ENCODE measurements at places on chromosomes 6 and 20.

DNA sequence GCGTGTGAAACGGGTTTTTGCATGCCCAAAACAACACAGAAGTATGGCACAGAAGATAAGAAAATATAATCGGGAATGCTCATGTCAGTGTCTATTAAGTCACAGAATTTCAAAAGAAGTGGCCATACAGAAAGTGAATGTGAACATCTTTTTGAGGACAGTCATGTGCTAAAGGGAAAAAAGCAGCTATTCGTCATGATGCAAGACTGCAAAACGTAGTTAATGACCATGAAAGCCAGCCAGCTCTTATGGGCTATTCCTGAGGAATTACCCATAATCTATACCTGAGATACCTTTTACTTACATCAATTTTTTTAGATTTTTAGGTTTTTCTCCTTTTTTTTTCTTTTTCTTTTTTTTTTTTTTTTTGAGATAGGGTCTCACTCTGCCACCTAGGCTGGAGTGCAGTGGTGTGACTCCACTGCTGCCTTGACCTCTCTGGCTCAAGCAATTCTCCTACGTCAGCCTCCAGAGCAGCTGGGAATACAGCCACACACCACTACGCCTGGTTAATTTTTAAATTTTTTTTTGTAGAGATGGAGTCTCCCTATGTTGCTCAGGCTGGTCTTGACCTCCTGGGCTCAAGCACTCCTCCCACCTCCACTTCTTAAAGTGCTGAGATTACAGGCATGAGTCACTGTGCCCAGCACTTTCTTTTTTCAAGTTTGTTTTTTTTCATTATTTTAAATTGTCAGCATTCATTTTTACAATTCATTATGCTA is 18.1 kb upstream of the ZBP1 start:
- no peak for DNase-seq

DNA sequence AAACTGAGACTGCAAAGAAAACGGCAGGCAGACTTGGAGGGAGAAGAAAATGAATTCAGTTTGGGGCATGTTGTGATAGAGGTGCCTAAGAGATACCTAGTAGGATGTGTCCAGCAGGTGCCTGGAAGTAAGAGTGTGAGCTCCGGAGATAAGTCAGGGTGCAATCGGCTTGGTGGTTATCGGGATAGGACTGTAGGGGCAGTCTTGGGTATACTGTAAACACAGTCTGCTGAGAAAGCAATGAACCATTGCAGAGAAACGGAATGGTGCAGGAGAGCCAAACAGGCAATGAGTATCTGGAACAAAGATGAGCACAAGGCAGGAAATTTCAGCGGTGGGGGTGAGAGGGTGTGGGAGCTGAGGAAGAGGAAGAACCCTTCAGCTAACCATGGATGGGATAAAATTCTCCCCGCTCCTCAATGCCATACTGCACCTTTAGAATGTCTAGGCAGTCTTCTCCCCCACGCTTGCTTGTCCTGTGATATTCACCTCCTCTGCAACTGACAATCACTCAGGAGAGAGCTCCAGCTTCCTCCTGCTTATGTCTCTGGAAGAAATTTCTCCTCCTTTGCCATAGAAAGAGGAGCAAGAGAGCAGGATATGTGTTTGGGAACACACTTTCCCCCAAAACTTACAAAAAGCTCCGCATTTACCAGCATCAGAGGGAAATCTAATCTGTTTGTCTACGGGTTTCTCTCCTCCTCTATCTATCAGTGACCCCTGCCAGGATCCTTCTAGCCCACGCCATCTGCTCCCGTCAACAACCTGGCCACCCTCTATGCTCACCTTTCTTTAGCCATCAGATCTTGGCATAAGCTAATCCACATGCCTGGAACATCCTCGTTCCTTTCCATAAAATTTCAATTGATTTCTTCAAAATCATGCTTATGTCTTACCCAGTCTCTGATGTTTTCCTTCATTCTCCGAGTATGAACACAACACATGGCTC is 381.7 kb upstream of the JARID2 start:
- no peak for DNase-seq

GRCh38 chr6:296151-297122 is 4.2 kb downstream of the DUSP22 start:
- DNase-seq, result peak; percentile 89

GRCh38 chr20:63695424-63696305 is 787 bp upstream of the TNFRSF6B start:
- DNase-seq, result no peak

DNA sequence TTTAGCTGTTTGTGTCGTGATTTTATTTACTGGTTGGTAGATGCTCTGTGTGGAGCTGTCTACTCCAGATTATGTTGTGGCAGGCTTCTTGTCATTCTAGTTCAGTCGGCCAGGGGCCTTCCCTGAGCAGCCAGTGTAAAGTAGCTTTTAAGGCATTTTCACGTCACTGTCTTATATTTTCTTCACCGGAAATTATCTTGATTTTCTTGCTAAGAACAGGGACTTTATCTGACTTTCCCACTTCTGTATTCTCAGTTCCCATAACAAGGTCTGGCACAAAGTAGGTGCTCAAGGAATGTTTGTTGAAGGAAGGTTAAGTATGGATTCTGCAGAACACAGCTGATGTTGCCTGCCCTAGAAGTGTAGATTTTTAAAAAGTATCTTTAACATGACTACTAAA is 868 bp downstream of the LTV1 start:
- DNase-seq, result no peak

GRCh38 chr20:53216478-53216855 is 244.3 kb downstream of the TSHZ2 start:
- no peak for DNase-seq

- DNase-seq, result no peak
Observed at GRCh38 chr6:121780325-121781321, 345.2 kb downstream of the GJA1 start.

GRCh38 chr6:143673669-143674068 is 4.1 kb upstream of the PHACTR2 start:
- DNase-seq, result no peak

GRCh38 chr20:21157006-21157405 is 31.1 kb downstream of the KIZ start:
- DNase-seq, result no peak

- DNase-seq, result no peak
Observed at GRCh38 chr20:60199866-60200265, 241.6 kb downstream of the CDH26 start.

DNA sequence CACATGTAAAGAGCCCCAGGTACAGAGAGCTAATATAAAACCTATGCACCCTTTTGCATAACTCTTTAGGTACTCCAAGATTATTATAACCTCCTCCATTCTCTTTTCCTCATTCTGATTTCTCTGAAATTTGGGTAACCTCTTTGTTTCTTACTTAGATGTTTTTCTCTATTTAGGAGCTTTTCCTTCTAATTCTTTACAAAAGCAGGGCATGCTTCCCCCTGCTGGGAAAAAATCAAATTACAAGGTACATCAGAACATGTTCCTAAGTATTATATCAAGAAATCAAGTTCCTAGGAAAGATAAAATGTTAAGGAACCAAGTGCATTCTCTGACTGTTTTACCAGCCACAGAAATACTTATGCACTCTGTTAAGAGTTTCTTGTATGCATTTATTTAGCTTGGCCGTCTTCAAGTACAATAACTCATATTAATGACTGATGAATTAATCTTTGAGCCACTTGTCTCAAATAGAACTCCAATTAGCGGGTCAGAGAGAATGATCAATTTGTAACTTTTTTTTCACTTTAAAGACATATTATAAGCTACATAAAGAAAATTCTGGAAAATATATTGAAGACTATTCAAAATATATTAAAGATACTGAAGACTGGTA is 2.1 kb downstream of the KHDRBS2 start:
- DNase-seq, result peak; percentile 61

DNA sequence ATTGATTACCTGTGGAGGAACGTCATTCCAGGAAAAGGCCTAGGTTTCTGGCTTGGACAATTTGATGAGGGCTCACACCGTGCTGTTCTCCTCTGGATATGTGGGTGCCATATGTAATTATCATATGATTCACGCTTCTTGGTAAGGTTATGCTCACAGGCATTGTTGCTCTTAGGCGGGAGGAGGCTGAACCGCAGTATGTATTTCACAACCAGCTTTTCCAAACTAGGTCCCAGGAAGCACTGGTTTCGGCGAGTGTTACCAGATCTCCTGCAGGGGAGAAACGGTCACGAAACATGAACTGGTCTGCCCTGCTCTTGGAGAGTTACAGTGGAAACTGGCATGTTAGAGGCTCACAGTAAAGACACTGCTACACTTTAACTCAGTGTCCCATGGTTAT is 793 bp upstream of the FAM50B start:
- no peak for DNase-seq

DNA sequence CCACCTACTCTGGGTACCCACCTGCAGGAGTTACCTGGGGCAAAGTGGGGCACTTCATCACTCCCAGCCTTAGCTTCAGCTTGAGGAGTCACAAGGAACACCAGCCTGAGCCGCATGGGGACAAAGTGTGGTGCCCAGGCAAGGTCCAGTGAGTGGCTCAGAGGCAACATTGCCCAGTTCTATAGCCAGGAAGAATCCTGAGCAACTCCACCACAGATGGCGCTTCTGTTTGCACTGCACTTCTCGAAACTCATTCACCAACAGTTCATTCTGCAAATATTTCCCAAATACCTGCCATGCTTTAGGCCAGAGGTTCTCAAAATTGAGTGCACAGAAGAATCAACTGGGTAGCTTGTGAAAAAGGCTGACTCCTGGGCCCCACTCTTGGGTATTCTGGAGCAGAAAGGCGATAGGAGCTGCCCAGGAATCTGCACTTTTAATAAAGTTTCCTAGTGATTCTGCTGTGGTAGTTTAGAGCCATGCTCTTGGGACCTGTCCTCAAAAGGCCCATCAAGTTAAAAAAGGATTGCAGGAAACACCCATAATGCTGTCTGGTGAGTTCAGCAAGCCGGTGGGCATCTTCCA is 83.1 kb downstream of the VEGFA start:
- no peak for DNase-seq

- DNase-seq, result peak; percentile 93
Observed at GRCh38 chr20:21607971-21608725, 94.3 kb upstream of the NKX2-2 start.

GRCh38 chr6:3194535-3195419 is 32.7 kb downstream of the TUBB2B start:
- DNase-seq, result peak; percentile 82

DNA sequence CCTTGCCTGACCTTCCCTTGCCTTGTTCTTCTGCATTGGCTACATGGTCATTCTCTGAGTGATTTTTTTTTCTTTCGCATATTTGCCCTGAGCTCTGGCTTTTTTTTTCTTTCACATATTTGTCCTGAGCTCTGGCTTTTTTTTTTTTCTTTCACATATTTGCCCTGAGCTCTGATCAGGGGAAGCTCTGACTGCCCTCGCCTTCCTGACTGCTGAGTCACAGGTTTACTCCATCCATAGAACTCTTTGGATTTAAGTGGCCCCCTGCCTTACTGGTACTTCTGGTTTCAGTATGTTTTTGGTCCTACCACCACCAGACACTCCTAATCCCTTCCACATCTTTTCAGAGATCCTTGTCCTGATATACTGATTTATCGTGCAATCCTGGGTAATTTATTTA is 201.1 kb downstream of the OGFRL1 start:
- no peak for DNase-seq

All from globus pallidus (tissue), 1 donor.